IMR-90 (cell line): ENCODE measurements at places on chromosomes 1 and 21. TPM values are rescaled to one million over a fixed set of nuclear protein-coding genes. Genes with fewer than 3 reads are reported as not detected.

GRCh38 chr1:206110161-206110560 is 7.0 kb downstream of the AVPR1B start:
- no peak for DNase-seq

DNA sequence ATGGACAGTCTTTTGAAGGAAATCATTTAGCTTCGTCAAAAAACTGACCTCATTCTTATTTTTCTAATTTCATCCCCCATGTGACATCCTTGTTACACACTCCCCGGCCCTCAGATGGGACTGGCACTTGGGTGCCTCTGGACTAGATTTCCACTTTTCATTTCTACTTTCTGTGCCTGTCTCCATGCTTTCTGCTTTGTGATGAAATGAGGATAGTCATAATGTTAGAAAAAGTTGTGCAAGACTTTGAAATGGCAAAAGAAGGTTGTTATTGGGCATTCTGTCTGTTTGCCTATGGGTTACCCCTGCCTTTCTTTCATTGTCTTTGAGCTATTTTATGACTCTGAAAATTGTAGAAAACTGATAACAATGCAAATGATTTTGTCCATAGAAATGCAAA is 54.9 kb downstream of the MDM4 start:
- DNase-seq = no peak

- peak; percentile 8 for DNase-seq
Observed at GRCh38 chr1:207221934-207222351, 99.5 kb upstream of the CD55 start.

DNA sequence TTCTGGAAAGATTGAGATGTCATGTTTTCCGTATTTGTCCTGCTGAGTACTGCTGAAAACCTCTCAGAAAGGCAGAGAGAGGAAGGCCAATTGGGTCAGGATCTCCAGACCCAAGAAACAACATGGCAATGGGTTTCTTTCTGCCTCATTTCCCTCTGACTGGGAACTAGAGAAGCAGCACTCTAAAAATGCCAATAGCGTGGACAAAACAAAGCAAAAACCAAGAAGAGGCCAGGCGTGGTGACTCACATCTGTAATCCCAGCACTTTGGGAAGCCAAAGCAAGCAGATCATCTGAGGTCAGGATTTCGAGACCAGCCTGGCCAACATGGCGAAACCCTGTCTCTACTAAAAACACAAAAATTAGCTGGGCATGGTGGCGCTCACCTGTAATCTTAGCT is 18.3 kb downstream of the TNFRSF9 start:
- peak; percentile 57 for DNase-seq

DNA sequence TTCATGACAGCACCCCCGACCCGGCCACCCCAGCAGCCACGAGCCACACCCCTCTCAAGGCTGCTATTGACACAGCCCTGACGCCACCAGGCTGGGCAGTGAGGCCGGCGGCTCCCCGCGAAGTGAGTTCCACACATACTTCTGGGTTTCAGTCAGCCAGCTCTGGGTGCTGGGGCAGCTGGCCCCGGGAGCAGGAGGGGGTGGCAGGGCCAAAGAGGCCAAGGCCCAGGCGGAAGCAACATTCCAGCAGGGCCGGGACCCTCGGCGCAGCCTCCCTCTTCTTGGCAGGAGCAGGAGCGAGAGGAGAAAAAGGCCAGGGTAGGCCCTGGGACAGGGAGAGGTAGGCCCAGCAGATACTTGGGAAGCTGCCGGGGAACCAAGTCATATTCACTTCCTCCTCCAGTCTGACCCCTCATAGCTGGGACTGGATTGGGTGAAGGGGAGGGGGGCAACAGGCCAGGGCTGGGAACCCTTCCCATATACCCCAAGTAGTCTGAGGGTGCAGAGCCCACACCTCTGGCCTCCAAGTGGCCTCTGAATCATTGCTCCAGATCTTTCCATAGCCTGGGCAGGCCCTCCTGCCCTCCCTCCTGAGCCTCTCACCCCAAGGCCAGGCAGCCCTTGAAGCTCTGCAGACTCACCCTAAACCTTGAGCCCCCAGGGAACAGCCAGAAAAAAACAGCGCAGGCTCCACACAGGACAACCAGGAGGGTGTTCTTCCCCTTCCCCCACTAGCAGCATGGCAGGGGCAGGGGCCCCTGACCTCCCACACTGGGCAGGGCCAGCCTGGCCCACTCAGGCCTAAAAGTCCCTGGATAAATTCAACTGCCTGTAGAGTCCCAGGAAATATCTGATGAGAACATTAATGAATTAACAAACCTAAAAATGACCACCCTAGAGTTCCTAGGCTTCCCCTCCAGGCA is 5.7 kb downstream of the HSPG2 start:
- peak; percentile 88 for DNase-seq

- DNase-seq = peak; percentile 44
Observed at GRCh38 chr1:234853906-234854644, 244.1 kb upstream of the IRF2BP2 start.

GRCh38 chr1:224175617-224176016 is 7.4 kb upstream of the DEGS1 start:
- DNase-seq = peak; percentile 5

- DNase-seq = no peak
Observed at GRCh38 chr21:46610018-46610701, 5.3 kb upstream of the S100B start.

DNA sequence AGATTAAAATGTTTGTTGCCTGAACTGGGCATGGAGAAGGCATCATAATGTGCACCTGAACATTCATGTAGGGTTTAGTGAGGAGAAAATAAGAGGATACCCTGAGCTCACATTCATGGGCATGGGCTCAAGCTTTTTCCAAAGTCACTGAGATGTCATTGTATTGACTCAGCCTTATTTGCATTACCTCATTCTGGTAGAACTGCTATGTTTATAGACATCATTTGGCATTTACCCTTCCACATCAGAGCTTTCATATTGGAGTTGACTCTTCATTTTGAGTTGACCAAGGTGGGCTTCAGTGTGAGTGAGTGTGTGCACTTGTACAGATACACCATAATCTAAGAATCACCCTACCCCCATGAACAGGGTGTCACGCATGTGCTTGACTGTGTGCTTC is 143.2 kb downstream of the PBX1 start:
- peak; percentile 71 for DNase-seq

- DNase-seq = no peak
Observed at GRCh38 chr1:1470626-1471388, 758 bp upstream of the ATAD3B start.

DNA sequence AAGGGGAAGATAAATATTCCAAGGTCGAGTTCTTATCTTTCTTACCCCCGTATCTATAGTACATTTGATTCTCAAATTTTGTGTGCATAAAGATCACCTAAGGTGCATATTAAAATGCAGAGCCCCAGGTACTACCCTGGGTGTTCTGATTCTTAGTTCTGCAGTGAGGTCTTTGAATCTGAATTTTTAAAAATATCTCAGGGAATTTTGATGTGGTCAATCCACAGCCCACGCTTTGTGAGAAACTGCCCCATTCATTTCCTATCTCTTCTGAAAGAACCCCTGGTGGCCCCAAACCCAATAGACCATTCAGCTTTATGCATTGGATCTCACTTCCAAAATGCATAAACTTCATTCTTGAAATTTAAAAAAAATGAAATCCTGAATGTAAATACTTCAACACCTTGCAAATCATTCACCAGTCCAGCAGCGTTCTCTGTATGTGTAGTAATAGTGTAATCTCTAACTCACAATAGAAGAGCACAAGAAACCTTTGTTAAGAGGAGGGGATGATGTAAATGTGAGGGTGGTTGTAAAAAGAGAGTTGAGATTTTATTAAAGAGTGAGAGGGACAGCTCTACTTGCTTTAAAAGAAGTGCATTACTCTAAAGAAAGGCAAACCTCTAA is 108.8 kb upstream of the ZP4 start:
- no peak for DNase-seq

DNA sequence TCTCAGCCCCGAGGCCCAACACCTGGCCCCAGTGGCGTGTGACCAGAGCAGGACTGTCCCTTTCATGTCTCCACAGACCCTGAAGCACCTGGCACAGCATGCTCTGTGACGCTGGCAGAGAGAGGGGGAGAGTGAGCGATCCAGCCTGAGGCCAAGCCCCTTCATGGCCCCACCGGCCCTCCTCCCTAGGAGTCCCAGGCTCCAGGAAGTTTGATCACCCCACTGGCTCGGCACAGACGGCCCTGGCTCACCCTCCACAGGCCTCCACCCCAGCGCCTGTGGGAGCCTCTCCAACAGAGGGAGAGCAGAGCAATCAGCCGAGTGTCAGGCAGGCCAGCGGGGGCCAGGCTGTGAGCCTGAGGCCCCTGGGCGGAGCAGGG is 11.0 kb downstream of the SH3BGRL3 start:
- no peak for DNase-seq

- DNase-seq = no peak
Observed at GRCh38 chr1:203225071-203225470, 4.4 kb downstream of the CHIT1 start.

DNA sequence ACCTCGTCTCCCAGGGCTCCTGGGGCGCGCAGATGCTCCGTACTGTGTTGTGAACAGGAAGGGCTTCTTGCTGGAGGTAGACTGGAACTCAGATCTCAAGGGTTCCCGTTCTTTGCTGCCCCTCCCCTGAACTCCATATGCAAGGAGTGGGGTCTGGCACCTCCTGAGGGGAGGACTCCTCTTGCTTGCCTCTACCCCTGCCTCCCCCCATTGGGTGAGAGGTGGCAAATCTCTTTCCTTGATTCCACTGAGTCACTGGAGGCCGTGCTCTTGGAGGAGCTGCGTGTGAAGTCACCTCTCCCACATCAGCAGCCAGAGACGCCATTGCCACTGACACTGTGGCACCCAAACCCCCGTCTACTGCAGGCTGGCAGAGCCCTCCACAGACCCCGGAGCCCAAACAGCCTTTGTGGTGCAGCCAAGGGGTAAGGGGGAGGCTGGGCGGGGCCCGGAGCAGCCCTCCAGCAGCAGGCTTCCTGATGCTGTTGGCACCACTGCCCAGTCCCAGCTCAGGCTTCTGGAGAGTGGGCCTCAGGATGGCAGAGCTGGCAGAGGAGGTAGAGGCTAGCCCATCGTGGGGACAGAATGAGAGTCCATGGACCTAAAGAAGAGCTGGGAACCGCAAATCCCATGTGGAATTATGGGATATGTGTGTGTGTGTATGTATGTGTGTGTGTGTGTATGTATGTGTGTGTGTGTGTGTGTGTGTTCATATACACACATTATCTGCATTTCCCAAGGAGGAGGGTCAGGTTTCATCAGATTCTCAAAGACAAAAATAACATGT is 104.9 kb upstream of the RUNX3 start:
- DNase-seq = no peak

DNA sequence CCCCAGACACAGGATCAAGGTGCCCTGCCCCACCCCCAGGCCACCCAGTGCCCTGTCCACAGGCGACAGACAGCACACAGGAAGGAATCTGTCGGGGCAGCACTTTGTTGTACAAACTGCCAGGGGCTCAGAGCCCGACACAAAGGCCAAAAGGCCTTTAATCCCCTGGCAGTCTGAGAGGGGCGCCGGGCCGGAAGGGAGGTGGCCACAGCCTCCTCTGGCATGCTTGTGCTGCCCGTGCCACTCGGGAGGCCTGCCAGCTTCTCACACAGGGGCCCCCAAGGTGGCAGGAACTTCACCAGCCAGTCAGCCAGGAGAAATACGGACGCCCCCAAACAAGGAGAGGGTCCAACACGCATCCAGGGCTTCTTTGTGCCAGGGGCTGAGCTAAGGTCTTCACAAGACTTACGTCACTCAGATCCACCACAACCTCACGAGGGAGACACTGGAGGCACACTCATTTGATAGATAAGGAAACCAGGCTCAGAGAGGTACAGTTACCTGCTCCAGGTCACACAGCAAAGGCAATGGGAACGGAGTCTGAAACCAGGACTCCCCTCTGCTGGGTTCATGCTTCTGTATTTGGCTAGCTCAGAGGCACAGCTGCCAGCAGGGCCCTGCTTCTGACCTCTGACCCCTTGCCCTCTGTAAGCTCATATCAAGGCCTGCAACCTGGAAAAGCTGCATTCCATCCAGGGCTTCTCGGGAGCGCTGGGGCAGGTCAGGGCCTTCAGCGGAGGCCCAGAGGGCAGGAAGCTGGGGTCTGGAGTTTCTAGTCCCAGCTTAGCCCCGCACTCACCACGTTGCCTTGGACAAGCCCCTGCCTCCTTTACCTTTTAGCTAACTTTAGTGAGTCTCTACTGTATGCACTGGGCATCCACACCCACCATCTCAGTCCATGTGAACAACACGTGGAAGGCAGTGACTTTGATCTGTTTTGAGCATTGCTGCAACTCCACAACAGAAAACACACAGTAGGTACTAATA is 34.8 kb downstream of the HSPG2 start:
- no peak for DNase-seq

DNA sequence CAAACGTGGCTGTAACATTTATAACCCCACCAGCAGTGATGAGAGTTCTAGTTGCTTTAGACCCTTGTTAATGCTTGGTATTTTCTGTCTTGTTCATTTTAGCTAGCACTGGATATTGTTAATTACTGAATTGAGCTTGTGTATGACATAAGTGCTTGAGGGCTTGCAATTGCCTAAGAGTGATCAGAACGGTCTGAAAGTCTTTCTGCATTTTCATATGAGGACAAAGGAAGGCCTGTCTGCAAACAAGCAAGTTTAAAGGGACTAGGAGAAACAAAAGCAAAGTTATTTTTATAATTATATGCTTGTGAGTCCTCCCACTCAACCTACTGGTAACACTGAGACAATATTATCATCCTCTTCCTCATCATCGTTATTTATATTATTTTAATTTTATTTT is 305.5 kb upstream of the DUSP10 start:
- no peak for DNase-seq

DNA sequence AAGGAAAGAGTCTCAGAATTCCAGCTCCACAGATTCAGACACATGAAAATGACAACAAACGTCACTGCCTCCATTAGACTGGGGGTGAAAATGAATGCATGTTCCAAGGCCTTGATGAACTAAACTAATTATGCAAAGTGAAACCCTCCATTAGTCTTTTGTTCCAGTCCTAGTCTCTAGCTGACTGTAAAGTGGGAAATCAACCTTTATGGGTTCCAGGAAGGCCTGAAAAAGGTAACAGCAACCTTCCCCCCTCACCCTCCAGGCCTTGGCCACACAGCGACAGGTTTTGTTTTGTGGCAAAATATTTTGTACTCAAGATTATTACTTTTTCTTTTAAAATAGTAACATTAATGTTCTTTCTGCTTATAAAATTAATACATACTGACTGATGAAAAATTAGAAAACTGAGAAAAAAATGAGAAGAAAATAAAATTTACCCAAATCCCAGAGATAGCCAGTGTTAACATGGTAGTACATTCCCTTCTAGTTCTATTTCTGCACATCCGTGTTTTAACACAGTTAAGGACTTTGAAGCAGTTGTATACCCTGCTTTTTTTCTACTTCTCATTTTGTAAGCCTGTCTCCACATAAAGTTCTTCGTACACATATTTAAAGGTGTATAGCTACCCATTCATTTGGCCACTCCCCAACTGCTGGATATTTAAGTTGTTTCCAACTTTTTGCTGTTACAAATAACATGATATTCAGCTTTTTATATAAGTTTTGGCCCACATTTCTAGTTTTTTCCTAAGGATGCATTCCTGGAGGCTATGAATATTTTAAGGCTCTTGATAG is 60.9 kb downstream of the CD2 start:
- DNase-seq = no peak

Gene DDR2
- total RNA-seq = 194 and 245 TPM in 2 replicates

Gene CCDC27
- total RNA-seq = not detected in 2 replicates

Gene CRYZ
- total RNA-seq = 43.4 and 60.3 TPM in 2 replicates

Gene ZYG11A
- 1.9 and 2.0 TPM in 2 replicates for total RNA-seq

Gene HEYL
- total RNA-seq = not detected in 2 replicates

Gene UMODL1
- total RNA-seq = not detected in 2 replicates
